ENCODE measurements at places on chromosomes 3 and 15.

- DNase-seq = no peak
These were observed 24.4 kb downstream of the AVEN start for GRCh38 chr15:34014556-34014955.

GRCh38 chr3:100517276-100517675, 24.9 kb downstream of the TMEM45A start:
- no peak for DNase-seq

DNA sequence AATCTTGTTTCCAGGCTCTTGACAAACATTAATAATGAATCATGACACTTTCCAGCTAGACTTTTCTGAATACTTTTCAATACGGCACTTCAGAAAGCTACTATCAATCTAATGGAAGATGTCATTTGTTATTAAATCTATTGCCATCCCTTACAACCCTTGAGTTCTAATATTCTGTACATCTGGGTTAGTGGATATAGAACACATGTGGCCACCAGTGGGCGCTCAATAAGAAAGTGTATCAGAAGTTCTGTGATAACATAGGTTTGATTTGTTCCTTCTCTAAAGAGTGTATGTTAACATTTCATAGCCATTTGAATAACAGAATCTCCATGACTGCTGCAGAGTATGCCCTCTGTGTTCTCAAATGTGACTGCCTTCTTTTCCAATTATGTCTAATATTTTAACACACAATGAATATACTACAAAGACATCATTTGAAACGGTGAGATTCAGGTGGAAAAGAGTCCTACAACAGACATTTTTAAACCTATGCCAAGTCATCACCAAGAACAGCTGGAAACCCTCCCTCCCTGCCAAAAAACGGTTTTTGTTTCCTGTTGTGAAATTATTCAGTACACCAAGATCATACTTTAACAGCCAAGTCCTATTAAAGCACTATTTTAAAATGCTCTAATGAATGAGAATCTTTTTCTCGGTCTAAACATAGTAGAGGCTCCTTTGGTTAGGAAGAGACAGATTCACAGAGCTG, 22.2 kb downstream of the ALDH1A2 start:
- peak; percentile 53 for DNase-seq

DNA sequence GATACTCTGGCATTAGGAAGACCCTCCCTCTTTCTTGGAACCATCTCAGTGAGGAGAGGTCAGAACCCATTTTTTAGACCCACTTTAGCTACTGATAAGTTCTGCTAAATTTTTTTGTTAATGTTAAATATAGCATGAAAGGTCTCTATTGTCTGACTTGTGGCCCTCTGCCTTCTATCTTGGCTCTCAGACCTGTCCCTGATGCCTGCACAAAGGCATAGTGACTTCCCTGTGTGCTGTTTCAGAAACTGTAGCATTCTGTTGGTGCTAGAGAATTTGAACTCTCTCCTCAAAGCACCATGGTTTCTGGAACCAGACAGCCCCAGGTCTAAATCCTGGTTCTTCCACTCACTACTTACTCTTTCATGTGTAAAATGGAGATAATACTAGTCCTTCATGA, 15.4 kb downstream of the MAPKBP1 start:
- DNase-seq = no peak

DNA sequence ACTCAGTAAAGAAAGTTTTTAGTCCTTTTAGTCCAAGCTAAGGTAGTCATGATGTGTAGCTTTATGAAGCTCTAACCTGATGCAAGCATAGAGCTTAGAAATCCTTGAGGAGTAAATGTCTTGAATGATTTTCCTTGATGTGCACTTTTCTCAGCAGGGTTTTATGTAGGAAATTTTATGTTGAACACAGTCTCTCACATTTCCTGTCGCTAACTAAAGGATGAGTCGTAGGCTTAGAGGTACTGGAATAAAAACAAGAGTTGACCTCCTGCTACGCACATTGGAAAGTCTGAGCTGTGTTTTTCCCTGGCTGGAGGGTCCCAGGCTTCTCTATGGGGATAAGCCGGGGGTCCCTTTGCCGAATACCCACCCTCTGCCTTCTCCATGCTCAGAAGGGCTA, 34.7 kb upstream of the ZPLD1 start:
- no peak for DNase-seq

GRCh38 chr3:172466553-172467130, 18.4 kb upstream of the GHSR start:
- DNase-seq = no peak

GRCh38 chr3:45362758-45363157, 25.6 kb upstream of the LARS2 start:
- no peak for DNase-seq

DNA sequence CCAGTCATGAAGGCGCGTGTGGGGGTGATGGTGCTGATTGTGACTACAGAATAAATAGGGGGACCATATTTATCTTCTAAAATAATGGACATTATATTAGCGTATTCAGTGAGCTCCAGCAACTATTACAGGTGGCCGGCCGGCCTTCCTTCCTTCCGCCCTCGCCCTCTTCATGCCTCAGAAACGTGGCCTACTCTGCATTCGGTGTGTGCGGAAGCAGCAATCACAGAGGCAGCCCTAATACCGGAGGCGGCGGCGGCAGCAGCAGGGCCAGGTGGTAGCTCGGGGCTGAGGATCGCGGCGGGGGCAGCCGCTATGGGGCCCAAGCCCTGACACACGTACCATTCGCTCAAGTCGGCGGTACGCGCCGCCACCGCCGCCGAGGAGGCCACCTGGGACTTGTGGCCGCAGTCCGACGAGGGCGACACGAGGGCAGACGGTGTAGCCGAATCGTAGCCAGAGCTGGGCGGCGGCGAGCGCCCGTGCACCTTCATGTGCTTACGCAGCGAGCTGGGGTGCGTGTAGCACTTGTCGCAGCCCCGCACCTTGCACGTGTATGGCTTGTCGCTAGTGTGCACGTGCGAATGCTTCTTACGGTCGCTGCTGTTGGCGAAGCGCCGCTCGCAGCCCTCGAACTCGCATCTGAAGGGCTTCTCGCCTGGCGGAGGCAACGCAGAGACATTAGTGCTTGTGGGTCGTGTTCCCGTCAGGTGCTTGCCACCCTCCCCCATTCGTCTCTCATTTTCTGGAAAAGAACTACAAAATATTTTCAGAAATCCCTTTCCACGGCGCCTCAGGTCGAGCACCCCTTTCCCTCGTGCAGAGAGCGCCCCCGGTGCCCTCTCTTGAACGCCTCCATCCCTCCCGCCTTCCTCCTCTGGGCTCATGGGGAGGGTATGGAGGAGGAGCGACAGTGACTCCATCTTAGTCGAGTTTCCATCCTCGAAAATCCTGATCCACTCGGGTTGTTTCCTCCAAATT, 15.5 kb downstream of the ZIC4 start:
- no peak for DNase-seq

DNA sequence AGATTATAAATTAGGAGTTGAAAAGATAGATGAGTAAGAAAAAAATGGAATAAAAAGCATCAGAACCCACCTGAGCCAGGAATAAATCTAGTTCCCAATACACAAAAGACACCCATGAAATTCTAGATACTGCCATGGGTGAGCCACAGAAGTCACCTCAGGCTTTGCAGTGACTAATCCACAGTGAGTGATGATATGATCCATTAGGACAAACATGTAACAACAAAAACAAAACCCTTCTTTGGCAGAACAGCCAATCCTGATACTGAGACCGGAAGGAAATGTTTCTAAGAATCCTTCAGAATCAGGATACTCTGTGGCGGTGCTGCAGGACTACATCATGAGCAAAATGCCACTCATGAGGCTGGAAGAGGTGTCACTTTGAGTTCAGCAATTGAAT, 15.0 kb upstream of the MINDY4B start:
- DNase-seq = no peak

DNA sequence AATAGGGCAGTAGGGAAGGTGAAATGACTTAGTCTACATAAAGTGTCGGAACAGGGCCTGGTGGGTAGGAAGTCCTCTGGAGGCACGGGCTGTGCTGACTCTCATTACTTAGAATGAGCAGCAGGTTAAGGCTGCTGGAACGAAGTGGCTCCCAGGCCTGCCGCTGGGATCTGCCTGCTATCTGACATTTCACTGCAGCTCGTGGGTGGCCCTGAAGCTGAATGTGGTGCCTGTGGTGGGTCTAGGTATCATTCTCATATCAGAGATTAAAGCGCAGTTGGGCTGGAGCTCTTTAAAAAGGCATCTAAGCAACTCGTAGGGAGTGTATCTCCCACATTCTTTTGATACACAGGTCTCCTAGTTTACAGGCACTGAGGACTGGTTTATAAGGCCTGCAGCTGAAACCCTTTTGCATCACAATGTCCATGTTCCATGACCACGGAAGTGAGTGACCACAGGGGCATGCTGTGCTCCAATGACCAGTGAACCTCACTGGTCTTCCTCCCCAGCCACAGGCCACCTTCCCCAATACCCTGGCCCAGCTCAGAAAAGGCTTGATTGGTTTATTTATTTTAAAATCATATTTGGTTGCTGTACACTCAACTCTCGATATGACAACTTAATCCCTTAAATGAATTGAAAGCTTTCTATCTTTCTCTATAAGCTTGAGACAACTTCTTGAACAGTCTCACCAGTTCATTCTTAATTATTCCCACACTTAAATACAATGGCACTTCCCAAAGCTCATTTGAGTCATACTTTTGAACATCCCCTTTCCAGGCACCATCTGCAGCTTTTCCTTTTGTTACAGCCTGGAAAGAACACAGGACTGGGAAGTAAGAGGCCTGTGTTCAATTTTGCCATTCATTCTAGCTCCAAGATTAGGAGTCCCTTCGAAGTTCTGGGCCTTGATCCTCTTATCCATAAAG, 19.0 kb downstream of the ADAMTS9 start:
- DNase-seq = no peak

GRCh38 chr3:114216186-114216970, 21.0 kb downstream of the ZNF80 start:
- DNase-seq = no peak

- DNase-seq = no peak
These were observed 739.9 kb upstream of the NR2F2 start for GRCh38 chr15:95590533-95591044.

DNA sequence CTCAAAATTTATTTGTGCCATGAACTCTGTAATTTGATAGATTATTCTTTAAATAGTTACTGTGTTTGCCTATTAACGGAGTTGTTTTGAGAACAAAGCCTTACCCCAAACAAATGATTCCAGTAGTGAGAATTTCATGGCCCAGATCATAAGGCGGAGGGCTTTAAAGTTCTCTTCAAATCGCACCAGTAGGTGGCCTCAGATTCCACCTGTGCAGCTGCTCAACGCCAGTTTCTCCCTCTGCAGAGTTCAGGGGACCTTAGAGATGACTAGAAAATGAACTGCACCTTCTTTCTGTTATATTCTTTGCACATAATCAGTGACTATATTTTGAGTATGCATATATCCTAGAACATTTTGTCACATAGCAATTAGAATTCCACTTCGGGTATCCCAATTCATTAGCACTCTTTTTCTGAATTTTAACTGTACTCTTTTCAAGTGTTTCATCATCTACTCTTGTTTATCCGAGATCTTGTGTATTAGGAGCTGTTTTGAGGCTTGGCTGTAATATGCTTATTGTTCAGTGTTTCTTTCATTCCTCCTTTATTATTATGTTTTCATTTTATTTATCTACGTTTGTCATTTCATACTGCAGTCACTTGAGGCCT, 232.6 kb upstream of the CHRM5 start:
- peak; percentile 73 for DNase-seq

Measured in islet precursor cell (in vitro differentiated cells).